ENCODE measurements at places on chromosomes 3 and 15.

- DNase-seq, result no peak
Observed at GRCh38 chr3:6165951-6166350, 695.0 kb upstream of the GRM7 start.

GRCh38 chr3:20811631-20812030, 625.6 kb upstream of the SGO1 start:
- DNase-seq, result no peak

- DNase-seq, result no peak
Observed at GRCh38 chr3:50817756-50818529, 143.2 kb downstream of the DOCK3 start.

GRCh38 chr3:148319161-148319915, 378.4 kb upstream of the AGTR1 start:
- DNase-seq, result no peak

DNA sequence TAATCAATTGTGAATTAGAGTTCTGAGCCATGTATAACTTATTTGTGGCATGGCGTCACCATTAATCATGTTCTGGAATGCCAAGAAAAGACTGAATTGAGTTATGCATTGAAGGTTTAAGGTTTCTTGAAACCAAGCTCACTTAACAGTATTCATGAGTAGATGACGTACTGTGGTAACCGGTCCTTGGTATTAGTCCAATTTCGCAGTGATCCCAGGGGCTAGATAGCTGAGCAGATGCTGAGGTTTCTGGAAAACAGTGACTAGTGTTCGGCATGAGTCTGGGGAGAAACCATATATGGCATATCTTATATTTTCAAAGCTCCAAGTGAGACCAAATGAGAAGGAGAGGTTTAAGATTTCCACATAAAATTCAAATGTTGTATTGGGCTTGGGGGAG, 218.3 kb upstream of the LYSMD4 start:
- no peak for DNase-seq

- DNase-seq, result no peak
Observed at GRCh38 chr15:93527374-93528050, 438.5 kb upstream of the RGMA start.

GRCh38 chr3:184414418-184415202, 34.8 kb downstream of the CHRD start:
- DNase-seq, result no peak

- DNase-seq, result no peak
Observed at GRCh38 chr15:70029297-70029701, 68.4 kb downstream of the TLE3 start.

DNA sequence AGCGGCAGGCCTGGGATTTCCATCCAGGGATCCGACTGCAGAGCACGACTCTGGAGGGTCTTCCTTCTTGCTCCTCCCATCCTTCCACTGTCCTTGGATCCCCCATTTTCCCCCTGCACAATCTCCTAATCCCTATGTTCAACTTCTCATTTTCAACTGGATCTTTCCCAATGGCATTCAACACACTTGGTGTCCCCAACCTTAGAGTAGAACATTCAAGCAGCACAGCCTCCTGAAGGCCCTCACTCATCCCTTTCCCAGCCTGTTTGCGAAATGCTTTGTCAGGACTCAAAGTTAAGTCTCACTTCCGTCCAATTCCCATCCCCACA, 32.3 kb downstream of the RPN1 start:
- DNase-seq, result no peak

DNA sequence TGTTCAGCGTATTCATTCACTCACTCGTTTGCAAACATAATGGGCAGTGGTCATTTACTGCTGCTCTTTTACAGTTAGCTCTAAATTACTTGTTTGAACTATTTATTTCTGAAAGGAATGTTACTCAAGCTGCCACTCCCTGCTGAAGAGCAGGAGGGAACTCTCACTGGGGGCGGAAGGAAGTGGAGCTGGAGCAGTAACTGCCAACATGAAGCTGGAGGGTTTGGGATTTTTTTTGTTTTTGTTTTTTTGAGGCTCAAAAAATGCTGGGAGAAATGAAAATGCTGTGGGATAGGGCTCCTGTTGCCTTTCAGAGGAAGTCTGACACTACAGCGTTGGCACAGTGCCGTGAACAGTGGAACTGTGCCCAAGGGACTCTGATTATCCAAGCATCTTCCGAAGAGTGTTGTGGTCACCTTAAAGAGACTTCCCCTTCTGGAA, 44.1 kb downstream of the SENP2 start:
- no peak for DNase-seq

- DNase-seq, result no peak
Observed at GRCh38 chr3:148829926-148830325, 2.3 kb downstream of the CPB1 start.

DNA sequence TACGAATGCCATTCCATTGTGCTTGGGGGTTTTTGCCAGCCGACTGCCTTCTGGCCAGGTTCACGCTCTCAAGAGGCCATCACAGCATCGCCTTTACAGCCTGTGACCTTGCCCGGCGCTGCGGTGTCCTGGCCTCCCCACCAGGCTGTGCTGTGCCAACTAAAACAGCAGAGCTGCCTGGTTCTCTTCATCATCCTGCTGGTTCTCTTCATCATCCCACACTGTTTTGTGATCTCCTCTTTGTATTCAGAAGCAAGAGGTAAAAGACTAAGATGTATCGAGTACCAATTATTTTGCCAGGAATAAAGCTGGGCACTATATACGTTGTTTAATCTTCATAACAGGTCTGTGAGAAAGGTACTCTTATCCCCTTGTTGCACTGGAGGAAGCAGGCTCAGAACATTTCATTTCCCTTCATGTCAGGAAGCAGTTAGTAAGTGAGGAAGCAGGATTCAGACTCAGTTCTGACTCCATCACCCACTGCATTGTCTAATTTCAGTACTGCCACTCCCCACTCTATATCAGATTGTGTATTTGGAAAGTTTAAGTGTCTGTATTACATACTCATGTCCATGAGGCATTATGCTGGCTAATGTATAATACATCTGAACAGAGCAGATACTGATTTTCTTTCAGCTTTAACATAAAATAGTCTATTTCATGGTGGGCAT, 92.7 kb downstream of the LRRC28 start:
- peak; percentile 4 for DNase-seq

GRCh38 chr15:101528917-101529299, 39.4 kb upstream of the PCSK6 start:
- DNase-seq, result no peak

DNA sequence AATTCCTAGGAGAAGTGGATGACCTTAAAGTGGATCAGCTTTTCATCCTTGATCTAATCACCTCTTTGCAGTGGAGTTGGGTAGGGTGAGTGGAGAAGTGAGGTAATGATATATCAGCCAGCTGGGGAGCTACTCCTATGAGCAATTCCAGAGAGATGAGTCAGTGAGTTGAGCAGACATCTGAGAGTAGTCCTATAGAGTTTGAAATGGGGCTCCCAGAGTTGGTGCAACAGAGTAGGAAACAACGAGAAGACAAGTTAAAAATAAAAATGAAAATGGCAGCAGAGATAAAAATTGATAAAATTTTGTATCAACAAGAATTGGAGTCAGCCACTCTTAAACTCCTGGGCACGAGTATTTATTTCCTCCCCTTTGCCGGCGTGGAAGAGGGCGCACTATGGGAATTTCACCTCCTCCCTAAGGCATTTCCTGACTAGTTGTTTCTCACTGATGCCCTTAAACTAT, 150.8 kb upstream of the DPH6 start:
- no peak for DNase-seq

DNA sequence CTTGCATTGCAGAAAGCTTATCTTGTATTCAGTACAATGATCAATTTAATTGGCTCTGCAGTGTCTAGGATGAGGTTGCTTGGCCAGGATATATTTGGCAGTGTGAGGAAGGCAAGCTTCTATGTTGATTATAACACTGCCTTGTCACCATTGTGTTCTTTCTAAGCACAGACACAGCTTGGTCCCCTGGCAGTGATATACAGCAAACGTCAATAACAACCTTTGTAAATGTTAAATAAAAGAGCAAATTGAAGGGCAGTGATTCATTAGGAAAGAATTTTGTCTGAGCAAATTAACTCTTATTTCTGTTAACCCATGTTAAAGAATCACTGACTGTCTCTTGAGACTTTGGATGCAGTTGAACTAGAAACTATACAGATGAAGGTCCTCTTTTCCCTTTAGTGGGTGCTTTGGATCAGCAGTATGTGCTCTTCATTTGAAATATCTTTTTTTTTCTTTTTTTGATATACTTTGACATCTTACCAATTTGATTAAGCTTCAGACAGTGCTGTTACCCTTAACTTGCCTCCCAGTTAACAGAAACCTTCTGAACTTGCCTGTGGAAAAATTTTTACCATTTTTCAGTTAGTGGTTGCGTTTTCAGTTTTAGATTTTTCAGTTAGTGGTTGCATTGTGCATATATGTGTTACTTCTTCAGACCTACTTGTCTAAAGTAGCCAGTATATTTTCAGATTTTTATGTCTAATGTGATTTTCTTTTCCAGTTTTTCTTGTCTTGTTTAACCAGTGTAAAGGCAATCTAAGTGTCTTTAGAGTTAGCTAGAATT, 199.8 kb downstream of the TCF12 start:
- DNase-seq, result no peak

- DNase-seq, result peak; percentile 67
Observed at GRCh38 chr3:38138349-38139190, at the start of gene MYD88. MYD88 (plus strand) TSS chr3:38138661; CDS start chr3:38138701, 40 bp downstream.

DNA sequence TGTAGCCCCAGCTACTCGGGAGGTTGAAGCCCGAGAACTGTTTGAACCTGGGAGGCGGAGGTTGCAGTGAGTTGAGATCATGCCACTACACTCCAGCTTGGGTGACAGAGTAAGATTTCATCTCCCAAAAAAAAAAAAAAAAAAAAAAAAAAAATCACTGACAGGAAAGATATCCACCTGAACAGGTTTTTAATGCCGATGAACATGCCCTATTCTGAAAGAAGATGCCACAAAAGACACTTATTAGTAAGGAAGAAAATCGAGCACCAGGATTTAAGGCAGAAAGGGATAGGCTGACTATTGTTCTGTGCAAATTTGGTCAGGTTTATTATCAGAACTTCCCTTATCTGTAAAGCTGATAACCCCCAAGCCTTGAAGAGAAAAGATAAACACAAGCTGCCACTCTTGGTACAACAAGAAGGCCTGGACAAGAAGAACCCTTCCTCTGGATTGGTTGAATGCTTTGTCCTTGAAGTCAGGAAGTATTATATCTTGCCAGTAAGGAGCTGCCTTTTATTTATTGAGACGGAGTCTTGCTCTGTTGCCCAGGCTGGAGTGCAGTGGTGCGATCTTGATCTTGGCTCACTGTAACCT, 2.7 kb upstream of the PARP16 start:
- DNase-seq, result no peak

DNA sequence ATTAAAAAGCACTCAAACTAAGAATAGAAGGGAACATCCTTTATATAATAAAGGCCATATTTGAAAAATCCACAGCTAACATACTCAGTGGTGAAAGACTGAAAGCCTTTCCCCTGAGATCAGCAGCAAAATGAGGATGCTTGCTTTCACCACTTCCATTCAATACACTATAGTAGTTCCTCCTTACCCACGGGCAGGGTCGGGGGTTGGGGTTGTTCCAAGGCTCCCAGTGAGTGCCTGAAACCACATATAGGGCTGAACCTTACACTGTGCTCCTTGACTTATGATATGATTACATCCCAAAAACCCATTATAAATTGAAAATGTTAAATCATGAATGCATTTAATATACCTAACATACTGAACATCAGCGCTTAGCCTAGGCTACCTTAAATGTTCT, 37.7 kb downstream of the ALDH1L1 start:
- DNase-seq, result no peak

- DNase-seq, result no peak
Observed at GRCh38 chr15:89494941-89495637, 1.3 kb downstream of the RHCG start.

- no peak for DNase-seq
Observed at GRCh38 chr3:161555320-161555719, 58.7 kb downstream of the OTOL1 start.

- DNase-seq, result no peak
Observed at GRCh38 chr3:66856533-66856932, 141.6 kb upstream of the KBTBD8 start.

GRCh38 chr3:177934001-177934891, 602.0 kb upstream of the KCNMB2 start:
- DNase-seq, result no peak

DNA sequence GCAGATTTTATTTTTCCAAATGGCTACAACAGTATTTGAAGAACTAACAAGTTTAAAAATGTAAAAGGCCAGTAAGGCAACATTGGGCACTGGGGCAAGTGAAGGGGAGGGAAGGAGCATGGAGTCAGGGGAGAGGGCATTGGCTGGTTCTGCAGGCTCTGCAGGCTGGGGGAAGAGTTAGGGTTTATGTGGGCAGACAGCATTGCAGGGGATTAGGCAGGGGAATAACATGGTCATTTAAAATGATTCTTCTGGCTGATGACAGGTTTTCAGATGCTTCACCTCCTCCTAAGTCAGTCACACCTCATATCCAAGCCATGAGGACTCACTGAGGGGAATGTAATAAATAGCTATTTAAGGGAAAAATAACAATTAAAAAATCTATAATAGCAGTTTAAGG, 52.6 kb downstream of the BTD start:
- DNase-seq, result no peak

GRCh38 chr3:59839283-59839682, 789.5 kb upstream of the CFAP20DC start:
- no peak for DNase-seq

- no peak for DNase-seq
Observed at GRCh38 chr3:21839592-21839991, 88.6 kb upstream of the ZNF385D start.

- DNase-seq, result no peak
Observed at GRCh38 chr3:1087066-1087560, 5.7 kb upstream of the CNTN6 start.

DNA sequence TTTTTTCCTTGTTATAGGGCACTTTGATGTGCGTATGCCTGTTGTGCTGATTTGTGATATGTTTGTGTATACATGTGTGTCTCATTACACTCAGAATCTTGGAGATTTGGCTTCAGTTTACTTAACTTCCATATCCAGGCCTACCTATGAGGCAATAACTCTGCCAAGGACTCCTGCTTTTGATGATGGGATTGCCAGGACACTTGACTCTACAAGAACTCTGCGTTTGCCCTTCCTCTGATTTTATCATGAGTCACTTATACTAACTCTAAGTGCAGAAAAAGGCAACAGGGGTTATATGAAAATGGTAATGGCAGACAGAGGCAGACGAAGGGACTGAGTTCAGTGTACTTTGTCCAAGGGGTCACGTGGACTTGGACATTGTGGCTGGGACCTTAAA, 33.6 kb downstream of the MCTP2 start:
- DNase-seq, result no peak

DNA sequence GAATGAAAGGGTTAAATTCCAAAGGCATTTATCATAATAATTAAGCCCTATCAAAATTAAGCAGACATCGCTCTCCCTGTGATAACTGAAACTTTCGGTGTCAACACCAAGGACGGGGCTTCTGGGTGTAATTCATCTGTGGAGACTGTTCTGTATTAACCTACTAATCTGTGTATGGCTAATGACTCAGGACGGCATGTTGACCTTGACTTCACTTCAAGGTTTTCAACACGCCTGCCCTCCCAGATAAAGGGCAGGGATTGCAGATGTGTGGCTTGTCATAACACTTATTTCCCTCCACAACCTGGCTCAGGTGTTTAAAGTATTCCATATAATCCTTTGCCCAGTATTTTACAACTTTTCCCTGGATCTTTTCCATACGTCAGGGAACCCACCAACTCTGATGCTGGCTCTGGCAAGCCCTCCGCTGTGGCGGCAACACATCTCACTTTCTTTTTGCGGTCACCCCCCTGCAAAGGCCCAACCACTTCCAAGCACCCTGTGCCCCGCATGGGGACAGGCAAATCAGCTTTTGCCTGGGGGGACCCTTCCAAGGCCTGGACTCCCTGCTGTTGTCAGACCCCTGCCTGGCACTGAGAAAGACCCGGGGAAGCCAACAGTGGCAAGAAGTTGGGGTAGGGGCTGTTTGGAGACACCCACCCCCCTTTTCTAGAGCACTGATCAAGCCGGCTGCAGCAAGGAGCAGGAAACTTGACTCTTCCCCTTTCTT, 93.2 kb upstream of the MEF2A start:
- DNase-seq, result no peak
